ENCODE measurements at places on chromosomes 13 and 19.

DNA sequence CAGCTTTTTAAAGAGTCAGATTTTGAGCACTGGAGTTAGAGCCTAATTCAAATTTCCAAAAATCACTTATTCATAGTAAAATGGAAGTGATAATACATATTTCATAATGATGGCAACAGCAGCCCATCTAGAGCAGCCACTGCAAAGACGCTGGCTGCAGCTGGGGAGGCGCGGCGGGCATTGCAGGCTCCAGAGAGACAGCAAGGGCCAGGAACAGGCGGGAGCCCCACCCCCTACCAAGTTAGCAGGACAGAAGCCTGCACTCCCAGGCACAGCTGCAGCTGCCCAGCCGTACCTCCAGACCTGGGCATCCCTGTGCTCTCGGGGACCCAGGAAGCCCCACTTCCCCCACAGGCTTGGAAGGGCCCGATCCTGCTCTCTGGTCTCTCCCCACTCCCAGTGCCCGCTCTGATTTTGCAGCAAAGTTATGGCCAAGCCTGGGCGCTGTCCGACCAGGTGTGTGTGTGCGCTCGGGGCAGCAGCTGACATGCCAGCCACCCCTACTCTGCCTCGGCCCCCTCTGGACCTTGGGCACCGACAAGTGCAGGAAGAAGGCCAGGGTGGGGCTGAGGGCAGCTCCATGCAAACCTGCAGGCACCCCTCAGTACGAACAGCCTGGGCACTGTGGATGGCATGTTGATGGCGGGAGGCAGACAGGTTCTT, 84.8 kb downstream of the SERP2 start:
- no peak for DNase-seq

DNA sequence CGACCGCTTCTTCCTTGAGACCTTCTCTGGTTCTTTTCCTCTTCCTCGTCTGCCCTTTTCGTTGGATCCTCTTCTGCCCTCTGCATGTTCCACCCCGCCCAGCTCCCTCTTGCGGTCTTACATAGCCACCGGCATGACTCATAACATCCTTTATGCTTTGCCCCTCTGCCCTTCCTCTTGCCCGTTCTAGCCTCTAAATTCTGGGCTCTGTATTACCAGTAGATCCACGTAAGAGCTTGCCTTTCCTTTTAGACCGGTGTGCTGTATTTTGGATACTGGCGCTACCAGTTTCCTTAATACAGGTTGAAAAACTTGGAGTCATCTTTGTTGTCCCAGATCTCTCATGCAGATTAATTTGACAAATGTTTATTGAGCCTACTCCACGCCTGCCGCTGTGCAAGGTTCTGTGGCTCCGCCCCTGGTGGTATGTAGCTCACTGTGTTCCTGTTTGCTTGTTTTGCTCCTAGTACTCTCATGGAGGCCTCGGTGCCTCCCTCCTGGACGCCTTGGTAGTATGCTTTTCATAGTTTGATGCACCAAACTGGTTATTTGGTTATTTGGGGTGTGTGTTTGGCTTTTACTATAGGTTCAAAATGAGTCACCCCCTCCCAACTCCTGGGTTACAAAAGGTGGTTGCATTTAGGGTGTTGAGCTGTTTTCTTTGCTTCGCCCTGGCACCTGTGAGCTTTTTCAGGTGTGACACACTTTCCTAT, 1.7 kb downstream of the GTF3A start:
- peak; percentile 88 for DNase-seq

GRCh38 chr13:110012102-110012739, 225.8 kb upstream of the IRS2 start:
- DNase-seq: no peak

DNA sequence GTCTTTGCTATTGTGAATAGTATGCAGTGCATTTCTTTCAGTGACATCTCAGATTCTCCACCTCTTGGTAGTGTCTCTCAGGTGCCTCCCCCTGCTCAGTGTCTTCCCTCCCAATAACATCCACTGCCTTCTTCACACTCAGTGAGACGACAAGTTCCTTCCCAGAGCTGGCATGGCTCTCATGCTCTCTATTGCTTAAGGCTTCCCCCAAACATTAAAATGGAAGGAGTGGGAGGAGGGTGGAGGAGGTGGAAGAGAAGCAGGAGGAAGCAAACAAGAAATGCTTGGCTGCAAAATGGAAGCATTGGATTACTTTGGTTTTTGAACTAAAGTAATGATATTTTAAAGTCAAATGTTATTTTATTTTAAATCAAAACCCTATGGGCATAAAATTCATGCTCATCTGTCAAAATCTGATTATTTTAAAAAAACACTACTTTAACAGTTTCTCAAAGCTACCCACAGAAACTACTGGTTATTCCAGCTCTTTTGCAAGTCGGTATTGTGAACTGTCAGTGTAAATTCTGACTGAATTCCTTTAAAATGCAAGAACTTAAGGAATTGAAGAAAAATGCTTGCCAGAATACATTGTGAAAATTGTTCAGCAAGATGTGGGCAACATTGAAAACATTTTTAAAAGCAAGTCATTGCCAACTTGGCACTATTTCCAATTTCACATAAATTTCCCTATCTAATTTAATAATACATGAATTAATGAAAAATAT, 727.6 kb upstream of the ARGLU1 start:
- DNase-seq: no peak

- no peak for DNase-seq
Observed at GRCh38 chr19:3518255-3518654, 12.1 kb downstream of the FZR1 start.
